Activated naive CD8-positive, alpha-beta T cell treated with anti-CD3 and anti-CD28 coated beads for 36 hours (primary cell): ENCODE measurements at places on chromosomes 6 and 20. TPM values are rescaled to one million over a fixed set of nuclear protein-coding genes. Genes with fewer than 3 reads are reported as not detected.

- H3K27me3 ChIP-seq = peaks cover 5% of the 10 kb centered on the region
- H3K36me3 ChIP-seq = peaks cover 3% of the 10 kb centered on the region
- H3K4me1 ChIP-seq = peaks cover 26% of the 10 kb centered on the region
- no peak for DNase-seq
- H3K4me3 ChIP-seq = peak overlapping the region; percentile 73
- no peak overlapping the region for H3K27ac ChIP-seq
These were observed 505 bp downstream of the SNAI1 start for GRCh38 chr20:49983123-49983847.

DNA sequence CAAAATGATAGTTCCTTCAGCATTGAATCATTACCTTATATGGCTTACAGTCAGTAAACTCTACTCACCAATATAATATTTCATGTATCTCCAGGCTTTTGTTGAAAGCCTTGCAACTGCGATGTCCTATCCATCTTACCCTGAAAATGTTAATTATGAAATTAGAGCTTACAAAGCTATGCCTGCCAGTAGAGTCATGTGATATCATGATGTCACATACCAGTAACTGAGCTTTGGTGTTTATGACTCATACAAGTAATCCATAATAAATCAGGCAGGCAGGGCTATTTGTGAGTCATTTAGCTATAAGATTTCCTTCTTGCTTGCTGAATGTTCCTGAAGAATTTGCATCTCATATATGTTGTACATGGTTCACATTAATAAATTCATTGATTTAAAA, 44.9 kb upstream of the FAM83B start:
- H3K4me3 ChIP-seq = no peak overlapping the region
- no peak for DNase-seq
- no peaks in the 10 kb centered on the region for H3K27me3 ChIP-seq

DNA sequence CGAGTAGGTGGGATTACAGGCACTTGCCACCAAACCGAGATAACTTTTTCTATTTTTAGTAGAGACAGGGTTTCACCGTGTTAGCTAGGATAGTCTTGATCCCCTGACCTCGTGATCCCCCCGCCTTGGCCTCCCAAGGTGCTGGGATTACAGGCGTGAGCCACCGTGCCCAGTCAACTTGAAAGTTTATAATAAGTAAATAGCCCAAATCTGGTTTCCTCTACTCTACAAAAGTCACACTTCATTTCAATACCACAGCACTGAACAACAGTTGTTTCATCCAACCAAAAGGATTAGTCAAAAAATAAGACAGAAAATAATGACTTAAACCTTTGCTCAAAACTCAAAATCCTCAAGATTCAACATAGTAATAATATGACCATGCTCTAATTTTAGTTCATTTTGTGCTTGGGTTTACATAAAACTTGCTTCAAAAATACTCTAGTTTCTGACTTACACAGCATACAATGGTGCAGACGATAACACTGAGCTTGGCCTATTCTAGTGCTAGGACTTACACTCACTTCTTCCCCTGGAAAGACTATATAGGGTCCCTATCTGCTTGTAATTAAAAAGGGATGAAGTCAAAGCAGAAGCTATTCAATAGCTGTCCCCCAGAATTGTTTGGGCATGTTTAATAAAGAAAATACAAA, 56.7 kb downstream of the NT5E start:
- peaks cover 17% of the 10 kb centered on the region for H3K36me3 ChIP-seq
- no peak overlapping the region for H3K27ac ChIP-seq
- no peak overlapping the region for H3K4me3 ChIP-seq
- DNase-seq = no peak
- H3K27me3 ChIP-seq = no peaks in the 10 kb centered on the region
- H3K4me1 ChIP-seq = peaks cover 5% of the 10 kb centered on the region

DNA sequence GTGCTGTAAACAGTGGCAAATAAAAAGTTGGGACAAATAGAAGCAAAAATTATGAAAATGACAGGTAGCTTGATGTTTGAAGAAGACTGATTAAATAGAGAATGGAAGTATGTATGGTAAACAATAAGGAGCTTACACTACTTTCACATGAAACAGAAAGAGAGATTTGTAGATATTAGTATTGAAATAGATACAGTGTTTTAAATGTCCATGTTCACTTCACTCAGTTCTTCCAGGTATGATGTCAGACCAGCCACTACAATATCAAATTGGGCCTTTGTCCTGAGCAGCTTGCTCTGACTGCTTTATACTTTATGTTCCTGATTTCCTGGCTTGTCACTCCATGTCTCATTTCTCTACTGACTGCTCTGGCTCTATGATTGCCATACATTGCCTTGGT, 107.5 kb downstream of the CENPW start:
- H3K36me3 ChIP-seq = no peaks in the 10 kb centered on the region
- no peak overlapping the region for H3K4me3 ChIP-seq
- no peaks in the 10 kb centered on the region for H3K27me3 ChIP-seq
- H3K27ac ChIP-seq = no peak overlapping the region
- H3K4me1 ChIP-seq = no peaks in the 10 kb centered on the region

- DNase-seq = peak; percentile 60
- no peaks in the 10 kb centered on the region for H3K27me3 ChIP-seq
- peak overlapping the region; percentile 92 for H3K27ac ChIP-seq
- peaks cover 22% of the 10 kb centered on the region for H3K36me3 ChIP-seq
- H3K4me3 ChIP-seq = peak overlapping the region; percentile 86
These were observed 797 bp downstream of the SMIM13 start for GRCh38 chr6:11094411-11094851.

- H3K27me3 ChIP-seq = no peaks in the 10 kb centered on the region
- no peaks in the 10 kb centered on the region for H3K4me1 ChIP-seq
- DNase-seq = no peak
- no peak overlapping the region for H3K4me3 ChIP-seq
- no peak overlapping the region for H3K27ac ChIP-seq
These were observed 6.5 kb upstream of the NPBWR2 start for GRCh38 chr20:64113796-64114355.

DNA sequence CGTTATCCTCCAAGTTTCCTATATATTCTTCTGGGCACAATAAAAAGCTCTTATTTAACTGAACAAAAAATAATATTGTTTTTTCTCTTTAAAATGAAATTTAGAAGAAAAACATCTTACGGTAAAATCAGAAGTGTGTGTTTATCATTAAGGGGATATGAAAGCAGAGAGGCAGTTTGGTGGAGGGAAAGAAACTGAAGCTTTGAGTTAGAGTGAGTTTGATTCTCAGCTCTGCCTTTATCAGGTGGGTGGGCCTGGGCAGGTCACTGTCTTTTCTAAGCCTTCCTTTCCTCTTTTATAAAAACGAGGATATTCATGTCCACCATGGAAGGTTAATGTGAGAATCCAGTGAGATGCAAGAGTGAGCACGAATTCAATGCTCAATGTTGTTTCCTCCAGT, 379.8 kb upstream of the CNR1 start:
- no peaks in the 10 kb centered on the region for H3K27me3 ChIP-seq
- no peak overlapping the region for H3K27ac ChIP-seq
- no peak for DNase-seq
- H3K4me3 ChIP-seq = no peak overlapping the region
- H3K36me3 ChIP-seq = no peaks in the 10 kb centered on the region

- H3K4me3 ChIP-seq = no peak overlapping the region
- no peaks in the 10 kb centered on the region for H3K4me1 ChIP-seq
- H3K27me3 ChIP-seq = no peaks in the 10 kb centered on the region
- no peak overlapping the region for H3K27ac ChIP-seq
These were observed 6.3 kb upstream of the GABRR2 start for GRCh38 chr6:89321131-89321970.

GRCh38 chr6:164133095-164133494, 718.6 kb downstream of the QKI start:
- H3K4me1 ChIP-seq = no peaks in the 10 kb centered on the region
- H3K4me3 ChIP-seq = no peak overlapping the region
- H3K27ac ChIP-seq = no peak overlapping the region
- H3K36me3 ChIP-seq = no peaks in the 10 kb centered on the region

DNA sequence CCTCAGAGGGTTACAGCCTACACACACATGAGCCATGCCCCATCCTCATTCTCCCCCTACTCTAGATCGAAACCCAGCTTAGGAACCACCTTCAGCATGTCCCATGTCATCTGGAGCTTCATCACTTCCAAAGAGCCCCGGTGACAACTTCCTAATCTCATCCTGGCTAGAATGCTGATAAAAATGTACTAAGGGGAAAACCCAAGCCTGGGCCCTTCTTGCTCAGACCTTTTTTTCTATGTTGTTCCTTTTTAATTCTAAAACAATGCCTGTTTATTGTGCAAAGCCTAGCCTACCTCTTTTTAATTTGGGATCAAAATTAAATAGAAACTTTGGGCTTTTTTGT, 44.1 kb upstream of the NT5E start:
- H3K4me1 ChIP-seq = peaks cover 53% of the 10 kb centered on the region
- H3K27me3 ChIP-seq = no peaks in the 10 kb centered on the region
- H3K36me3 ChIP-seq = no peaks in the 10 kb centered on the region
- no peak overlapping the region for H3K4me3 ChIP-seq
- H3K27ac ChIP-seq = no peak overlapping the region

CST4 gene
- total RNA-seq = not detected

MATN4 gene
- 1.1 TPM for total RNA-seq

DNA sequence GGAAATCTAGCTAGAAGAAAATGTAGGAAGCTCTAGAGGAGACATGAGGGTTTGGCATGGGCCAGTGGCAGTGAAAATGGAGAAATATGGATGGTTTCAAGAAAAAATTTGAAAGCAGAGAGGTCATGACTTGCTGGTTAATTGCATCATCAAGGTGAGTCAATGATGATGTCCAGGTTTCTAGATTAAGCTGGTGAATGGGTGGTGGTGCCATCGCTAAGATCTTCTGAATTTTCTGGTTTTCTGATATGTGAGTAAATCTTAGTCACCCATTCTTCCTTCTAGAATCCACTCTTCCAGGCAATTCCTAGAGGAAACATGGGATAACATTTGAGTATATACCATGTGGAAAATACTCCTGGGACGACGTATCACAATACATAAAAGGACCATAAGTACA, 25.0 kb downstream of the SH3BGRL2 start:
- peaks cover 34% of the 10 kb centered on the region for H3K4me1 ChIP-seq
- peaks cover 26% of the 10 kb centered on the region for H3K36me3 ChIP-seq
- no peak for DNase-seq
- no peaks in the 10 kb centered on the region for H3K27me3 ChIP-seq

GRCh38 chr20:61878478-61879302, 187.0 kb downstream of the TAF4 start:
- H3K4me3 ChIP-seq = no peak overlapping the region
- H3K4me1 ChIP-seq = peaks cover 1% of the 10 kb centered on the region
- H3K27ac ChIP-seq = no peak overlapping the region
- no peaks in the 10 kb centered on the region for H3K36me3 ChIP-seq
- H3K27me3 ChIP-seq = peaks cover 7% of the 10 kb centered on the region
- no peak for DNase-seq

DNA sequence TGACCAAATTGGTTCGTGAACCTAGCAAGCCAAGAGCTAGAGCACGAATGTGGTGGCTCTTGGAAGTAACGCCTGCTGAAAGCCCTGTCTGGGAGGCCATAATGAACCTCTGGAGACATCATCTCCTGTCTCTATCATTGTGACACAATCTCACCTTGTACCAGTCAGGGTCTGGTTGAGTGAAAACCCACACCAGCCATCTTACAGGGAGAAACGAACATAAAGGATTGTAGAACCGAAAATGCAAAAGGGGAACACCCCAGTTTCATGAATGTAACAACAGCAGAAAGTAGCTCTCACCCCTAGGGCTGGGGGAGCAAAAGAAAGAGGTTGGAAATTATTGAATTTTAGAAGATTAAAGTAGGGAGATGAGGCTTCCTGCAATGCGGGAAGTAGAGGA, 50.9 kb upstream of the TAB2 start:
- no peak for DNase-seq
- peaks cover 48% of the 10 kb centered on the region for H3K4me1 ChIP-seq
- no peaks in the 10 kb centered on the region for H3K27me3 ChIP-seq
- no peak overlapping the region for H3K27ac ChIP-seq

PLEKHG1 gene
- total RNA-seq = 4.5 TPM

GRCh38 chr20:50913690-50914375, 17.4 kb downstream of the ADNP start:
- H3K4me1 ChIP-seq = peaks cover 79% of the 10 kb centered on the region
- peaks cover 53% of the 10 kb centered on the region for H3K36me3 ChIP-seq
- H3K4me3 ChIP-seq = no peak overlapping the region
- no peaks in the 10 kb centered on the region for H3K27me3 ChIP-seq

DNA sequence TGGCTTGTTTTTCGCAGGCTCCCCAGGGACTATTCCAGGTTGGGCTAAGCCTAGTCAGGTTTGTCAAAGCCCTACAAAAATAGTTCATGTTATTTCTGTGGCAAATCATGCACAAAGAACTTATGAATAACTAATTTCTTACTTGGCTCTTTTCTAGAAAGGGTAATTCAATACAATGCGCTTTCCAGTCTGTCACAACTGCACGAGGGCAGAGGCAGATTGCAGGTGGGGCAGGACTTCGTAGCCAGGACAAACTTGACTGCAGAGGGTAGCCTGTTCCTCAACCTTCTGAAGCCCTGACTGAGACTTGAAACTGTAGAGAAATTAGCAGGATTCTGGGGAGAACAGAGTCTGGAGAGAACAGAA, 253.5 kb downstream of the QKI start:
- H3K27ac ChIP-seq = no peak overlapping the region
- H3K4me3 ChIP-seq = no peak overlapping the region
- DNase-seq = no peak
- no peaks in the 10 kb centered on the region for H3K27me3 ChIP-seq

DNA sequence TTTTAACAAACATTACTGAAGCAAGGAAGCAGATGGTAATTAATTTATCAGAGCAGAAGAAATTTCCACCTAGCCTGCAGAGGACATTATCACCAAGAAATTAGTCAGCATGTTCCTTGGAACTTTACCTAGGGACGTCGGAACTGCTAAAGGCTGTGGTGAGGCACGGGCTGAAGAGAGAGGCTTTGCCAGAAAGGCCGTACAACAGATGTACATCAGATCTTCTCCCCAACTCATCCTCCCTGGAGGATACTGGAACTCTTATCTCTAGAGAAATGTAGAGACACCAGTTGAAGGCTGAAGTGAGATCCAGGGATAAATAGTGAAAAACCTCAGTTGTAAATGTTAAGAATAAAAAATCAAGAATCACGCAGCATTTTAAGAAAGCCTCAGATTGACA, 257.1 kb downstream of the SAMD5 start:
- no peak overlapping the region for H3K4me3 ChIP-seq
- no peaks in the 10 kb centered on the region for H3K4me1 ChIP-seq
- H3K27me3 ChIP-seq = no peaks in the 10 kb centered on the region
- H3K36me3 ChIP-seq = no peaks in the 10 kb centered on the region
- no peak overlapping the region for H3K27ac ChIP-seq

HDGFL1 gene
- total RNA-seq = not detected

ELOVL2 gene
- not detected for total RNA-seq

DNA sequence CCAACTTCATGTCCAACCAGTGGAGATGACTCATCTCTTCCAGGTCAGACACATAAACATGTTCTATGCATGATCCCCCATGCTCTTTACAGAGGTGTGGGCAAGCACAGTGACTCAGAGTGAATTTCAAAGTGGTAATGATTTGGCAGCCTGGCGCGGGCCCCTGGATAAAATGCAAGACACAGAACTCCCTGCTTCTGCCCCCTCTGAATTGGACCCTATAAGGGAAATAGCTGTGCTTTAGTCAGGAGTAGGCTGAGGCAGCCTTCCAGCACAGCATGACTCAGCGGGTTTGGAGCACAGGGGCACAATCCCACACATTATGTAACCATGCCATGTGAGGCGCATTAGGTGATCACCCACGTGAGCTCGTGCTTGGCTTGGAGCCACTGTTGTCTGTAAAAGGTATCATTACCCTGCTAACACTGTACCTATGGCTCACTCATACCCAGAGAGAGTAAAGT, 127.4 kb downstream of the C6orf118 start:
- no peaks in the 10 kb centered on the region for H3K27me3 ChIP-seq
- H3K4me1 ChIP-seq = no peaks in the 10 kb centered on the region
- no peak overlapping the region for H3K27ac ChIP-seq
- no peak for DNase-seq

RSPH4A gene
- 0.44 TPM for total RNA-seq

- no peak overlapping the region for H3K4me3 ChIP-seq
- peaks cover 5% of the 10 kb centered on the region for H3K4me1 ChIP-seq
- H3K27ac ChIP-seq = no peak overlapping the region
- DNase-seq = no peak
These were observed 3.0 kb downstream of the TLDC2 start for GRCh38 chr20:36878941-36879340.
